ENCODE measurements at places on chromosomes 3 and 15. TPM values are rescaled to one million over a fixed set of nuclear protein-coding genes. Genes with fewer than 3 reads are reported as not detected.

PAQR5 gene
- 6.0 TPM for polyA plus RNA-seq

CCK gene
- polyA plus RNA-seq = 2.8 TPM

GNAT1 gene
- polyA plus RNA-seq = not detected

RTP1 gene
- polyA plus RNA-seq = not detected

DNA sequence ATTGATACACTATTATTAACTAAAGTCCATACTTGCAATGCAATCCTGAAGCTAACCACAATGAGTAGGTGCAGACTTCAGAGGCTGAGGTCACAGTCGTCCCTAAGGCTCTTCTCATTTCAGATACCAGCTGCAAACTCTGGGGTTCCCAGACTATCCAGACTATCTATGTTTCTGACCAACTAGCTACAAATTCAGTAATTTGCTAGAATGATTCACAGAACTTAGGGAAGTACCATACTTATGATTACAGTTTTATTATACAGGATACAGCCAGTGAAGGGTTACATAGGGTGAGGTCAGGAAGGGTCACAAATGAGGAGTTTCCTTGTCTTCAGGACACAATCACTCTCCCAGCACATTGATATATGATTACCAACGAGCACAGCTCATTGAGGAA, 36.5 kb downstream of the PPM1L start:
- DNase-seq = no peak

DNA sequence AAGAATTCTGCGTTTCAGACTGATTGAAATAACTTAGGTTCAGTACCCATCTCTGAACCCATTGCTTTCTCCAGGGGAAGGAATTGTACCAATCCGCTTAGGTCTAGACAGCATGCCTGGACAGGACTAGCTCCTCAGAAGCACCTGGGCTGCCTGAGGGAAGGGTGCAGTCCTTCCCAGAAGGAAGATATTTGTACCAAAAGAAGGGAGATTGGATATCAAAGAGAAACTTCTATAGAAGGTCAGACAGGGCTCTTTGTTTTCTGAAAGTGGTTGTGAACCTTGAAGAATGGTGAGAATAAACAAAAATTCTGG, 133.8 kb upstream of the LRTM1 start:
- no peak for DNase-seq

- DNase-seq = peak; percentile 83
Measured at GRCh38 chr15:98547741-98548138, 100.6 kb upstream of the IGF1R start.

GRCh38 chr3:40911264-40911663, 288.0 kb upstream of the CTNNB1 start:
- DNase-seq = no peak

GRCh38 chr3:188534633-188535032, 380.7 kb downstream of the LPP start:
- no peak for DNase-seq

GRCh38 chr3:82262193-82262592, 500.7 kb upstream of the GBE1 start:
- no peak for DNase-seq
